ENCODE measurements at places on chromosomes 2 and 18. TPM values are rescaled to one million over a fixed set of nuclear protein-coding genes. Genes with fewer than 3 reads are reported as not detected.

Gene HOXD12
- total RNA-seq = 17.9 TPM

Gene LTBP1
- 60.9 TPM for total RNA-seq

GRCh38 chr2:80255918-80256781 lies 48.4 kb downstream of the LRRTM1 start:
- DNase-seq = peak; percentile 61

Gene CRYGD
- not detected for total RNA-seq

Gene CXCR1
- total RNA-seq = not detected

- DNase-seq = no peak
These were observed 4.0 kb upstream of the SLC35F5 start for GRCh38 chr2:113760400-113760799.

Gene HAUS1
- 51.8 TPM for total RNA-seq

DNA sequence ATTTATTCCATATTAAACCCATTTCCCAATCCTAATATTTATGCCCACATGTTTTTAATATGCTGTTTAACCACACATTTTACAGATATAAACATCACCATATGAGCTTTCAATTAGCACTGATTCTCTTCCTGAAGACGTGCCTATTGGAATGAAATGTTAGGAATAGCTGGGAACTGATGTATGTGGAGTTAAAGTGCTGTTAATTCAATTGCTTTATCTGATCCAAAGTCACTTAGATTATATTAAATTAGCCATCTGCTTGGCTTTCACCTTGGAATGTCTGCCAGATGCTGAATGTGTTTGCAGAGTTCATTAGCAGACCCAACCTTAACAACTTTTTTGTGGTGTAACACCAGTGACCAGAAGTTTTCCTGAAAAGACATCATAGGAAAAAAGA lies 942.9 kb upstream of the KLHL29 start:
- DNase-seq = no peak

DNA sequence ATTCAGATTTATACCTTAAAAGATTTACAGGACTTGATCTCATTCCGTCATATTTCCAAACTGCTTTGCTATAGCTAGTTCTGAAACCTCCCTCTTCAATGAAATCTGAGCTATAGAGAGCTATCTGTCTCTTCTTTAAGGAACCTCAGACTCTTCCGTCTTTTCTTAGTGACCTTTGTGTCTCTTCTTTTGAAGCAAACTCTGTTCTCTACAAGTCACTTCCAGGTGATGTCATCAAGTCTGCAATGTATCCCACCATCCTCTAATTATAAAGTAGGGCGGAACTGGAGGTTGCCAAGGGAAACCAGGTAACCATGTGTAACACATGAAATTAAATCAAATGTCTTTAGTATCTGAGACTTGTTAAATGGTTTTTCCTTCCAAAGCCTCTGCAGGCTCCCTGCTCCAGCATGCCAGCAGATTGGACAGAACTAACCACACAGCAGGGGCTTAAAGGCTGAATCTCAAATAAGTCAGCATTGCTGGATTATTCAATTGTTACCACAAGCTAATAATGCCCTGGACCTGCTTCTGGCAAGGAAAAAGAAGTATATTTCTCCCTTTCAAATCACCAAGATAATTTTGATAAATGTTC lies 41.2 kb upstream of the PEX13 start:
- DNase-seq = no peak

Gene SP110
- total RNA-seq = 5.1 TPM

Gene SERPINB11
- total RNA-seq = not detected

DNA sequence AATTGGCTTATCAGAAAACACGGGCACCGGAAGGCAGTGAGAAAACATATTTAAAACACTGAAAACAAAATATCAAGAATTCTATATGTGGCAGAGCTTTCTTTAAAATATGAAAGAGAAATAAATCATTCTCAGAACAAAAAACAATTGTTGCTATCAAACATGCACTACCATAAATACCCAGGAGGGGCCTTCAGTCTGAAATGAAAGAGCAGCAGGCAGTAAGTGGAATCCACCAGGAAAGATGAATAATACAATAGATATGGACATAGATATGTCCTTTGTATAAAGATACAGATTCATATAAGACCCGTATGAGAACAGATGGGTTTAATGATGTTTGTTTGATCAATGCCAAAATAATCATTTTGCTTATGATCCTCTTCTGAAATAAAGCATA lies 142.0 kb downstream of the TMEM18 start:
- DNase-seq = no peak

Gene SERPINB3
- 0.17 TPM for total RNA-seq

- peak; percentile 2 for DNase-seq
These were observed 89.5 kb downstream of the ZFP36L2 start for GRCh38 chr2:43136876-43137275.

Gene GAD1
- 0.50 TPM for total RNA-seq

Gene PFN4
- 0.24 TPM for total RNA-seq

GRCh38 chr18:801137-801536 lies 10.9 kb downstream of the YES1 start:
- no peak for DNase-seq

DNA sequence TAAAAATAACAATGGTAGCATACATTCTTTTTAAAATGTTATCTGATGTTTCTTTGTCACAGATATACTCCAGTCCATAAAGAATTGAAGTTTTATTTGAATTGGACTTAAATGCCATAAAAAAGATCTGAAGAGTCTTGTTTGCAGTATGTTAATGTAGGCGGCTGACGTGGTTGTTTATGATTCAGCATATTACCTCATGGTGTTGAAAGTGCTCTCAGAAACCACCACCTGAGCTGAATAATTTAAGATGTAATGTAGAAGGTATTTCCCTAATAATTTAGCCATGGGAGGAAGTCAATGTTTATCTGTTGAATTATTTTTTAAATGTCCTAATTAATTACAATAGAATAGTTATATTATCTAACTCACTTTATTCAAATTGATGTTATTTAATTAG lies 58.6 kb upstream of the CHN1 start:
- peak; percentile 23 for DNase-seq

- no peak for DNase-seq
These were observed 260.0 kb downstream of the GULP1 start for GRCh38 chr2:188551671-188552070.

GRCh38 chr18:78860117-78860516 lies 119.5 kb upstream of the SALL3 start:
- no peak for DNase-seq

DNA sequence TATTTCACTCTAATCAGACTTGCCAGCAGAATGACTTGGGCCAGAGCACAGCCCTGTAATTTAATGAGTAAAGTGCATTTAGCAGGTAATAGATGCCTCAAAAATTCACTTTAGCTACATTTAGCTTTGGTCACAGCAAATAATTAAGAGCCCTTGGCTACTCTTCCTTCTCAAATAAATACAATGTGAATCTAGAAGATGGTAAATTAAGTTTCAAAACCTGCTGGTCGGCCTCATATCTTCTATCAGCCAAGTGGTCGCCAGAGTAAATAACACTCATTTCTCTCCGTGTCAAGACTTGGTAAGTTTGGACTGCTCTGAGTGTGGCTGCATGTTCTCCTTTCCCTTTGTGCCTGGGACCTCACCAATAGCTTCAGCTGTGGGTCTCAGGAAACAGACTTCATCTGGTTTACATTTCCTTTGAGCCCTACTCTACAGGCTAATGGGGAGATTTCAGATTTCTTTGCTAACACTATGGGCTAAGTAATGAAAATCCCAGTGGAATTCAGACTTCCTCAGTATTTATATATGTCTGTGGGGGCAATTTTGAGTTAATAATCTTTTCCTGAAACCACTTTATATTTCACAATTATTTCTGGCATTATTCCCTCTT lies 375.8 kb downstream of the RBM43 start:
- DNase-seq = no peak

GRCh38 chr2:72138921-72139381 lies 8.7 kb downstream of the CYP26B1 start:
- no peak for DNase-seq

- no peak for DNase-seq
These were observed 21.8 kb upstream of the CTIF start for GRCh38 chr18:48517048-48517447.

DNA sequence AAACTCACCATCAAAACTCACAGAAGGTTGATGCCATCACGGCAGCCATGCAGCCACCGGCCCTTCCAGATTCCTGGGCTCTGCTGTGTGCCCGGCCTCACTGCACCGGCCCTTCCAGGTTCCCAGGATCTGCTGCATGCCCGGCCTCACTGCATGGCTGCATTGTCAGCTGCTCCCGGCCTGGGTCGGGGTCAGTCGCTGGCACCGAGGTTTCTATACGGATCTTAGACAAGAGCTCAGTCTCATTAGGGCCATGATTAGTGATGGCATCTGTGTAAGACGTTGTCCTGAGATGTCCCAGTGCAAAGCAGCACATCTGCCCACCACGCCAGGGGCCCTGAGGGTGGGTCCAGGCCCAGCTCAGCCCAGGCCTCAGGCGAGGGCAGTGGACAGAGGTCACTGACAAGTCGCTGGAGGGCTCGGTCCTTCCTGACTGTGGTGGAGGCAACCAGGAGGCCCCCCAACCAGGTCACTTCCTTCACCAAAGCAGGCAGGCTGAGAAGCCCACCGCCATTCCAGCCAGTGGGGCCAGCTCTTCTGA lies 29.4 kb downstream of the TMEM18 start:
- DNase-seq = no peak
